Activated naive CD8-positive, alpha-beta T cell treated with anti-CD3 and anti-CD28 coated beads, Interleukin-2, amount 50 U/mL, for 24 hours (primary cell): ENCODE measurements at places on chromosomes 1 and 21.

- no peak overlapping the region for H3K4me3 ChIP-seq
- H3K4me1 ChIP-seq = peaks cover 53% of the 10 kb centered on the region
- H3K27me3 ChIP-seq = no peaks in the 10 kb centered on the region
- no peak for DNase-seq
- H3K36me3 ChIP-seq = peaks cover 29% of the 10 kb centered on the region
- peak overlapping the region; percentile 1 for H3K27ac ChIP-seq
Observed at GRCh38 chr21:37475186-37475868, 108.8 kb downstream of the DYRK1A start.

- H3K27ac ChIP-seq = no peak overlapping the region
- H3K36me3 ChIP-seq = peaks cover 7% of the 10 kb centered on the region
- H3K27me3 ChIP-seq = no peaks in the 10 kb centered on the region
- DNase-seq = no peak
- no peaks in the 10 kb centered on the region for H3K4me1 ChIP-seq
- H3K4me3 ChIP-seq = no peak overlapping the region
Observed at GRCh38 chr1:19725606-19726005, 60.9 kb downstream of the HTR6 start.

DNA sequence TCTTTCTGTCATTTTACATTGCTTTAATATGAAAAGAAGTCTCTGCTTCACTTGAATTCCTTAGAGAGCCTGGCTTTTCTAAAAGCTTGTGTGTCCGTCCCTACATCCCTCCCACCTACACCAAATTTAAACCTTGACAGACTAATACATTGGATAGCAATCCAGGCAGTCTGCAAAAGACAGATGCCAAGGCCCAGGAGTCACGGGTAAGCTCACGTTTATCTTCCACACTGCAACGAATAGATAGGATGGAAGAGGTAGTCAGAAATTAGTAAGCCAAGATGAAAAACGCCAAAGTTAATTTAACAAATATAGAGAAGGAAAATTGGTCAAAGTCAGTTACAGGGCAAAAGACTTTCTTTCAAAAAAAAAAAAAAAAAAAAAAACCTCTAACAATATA, 338.1 kb downstream of the SMYD3 start:
- no peak overlapping the region for H3K4me3 ChIP-seq
- DNase-seq = no peak
- H3K36me3 ChIP-seq = peaks cover 4% of the 10 kb centered on the region
- no peak overlapping the region for H3K27ac ChIP-seq
- H3K27me3 ChIP-seq = no peaks in the 10 kb centered on the region

- no peaks in the 10 kb centered on the region for H3K27me3 ChIP-seq
- H3K27ac ChIP-seq = no peak overlapping the region
- H3K4me1 ChIP-seq = no peaks in the 10 kb centered on the region
- DNase-seq = no peak
- no peaks in the 10 kb centered on the region for H3K36me3 ChIP-seq
Observed at GRCh38 chr1:209256766-209257350, 326.7 kb upstream of the CAMK1G start.

DNA sequence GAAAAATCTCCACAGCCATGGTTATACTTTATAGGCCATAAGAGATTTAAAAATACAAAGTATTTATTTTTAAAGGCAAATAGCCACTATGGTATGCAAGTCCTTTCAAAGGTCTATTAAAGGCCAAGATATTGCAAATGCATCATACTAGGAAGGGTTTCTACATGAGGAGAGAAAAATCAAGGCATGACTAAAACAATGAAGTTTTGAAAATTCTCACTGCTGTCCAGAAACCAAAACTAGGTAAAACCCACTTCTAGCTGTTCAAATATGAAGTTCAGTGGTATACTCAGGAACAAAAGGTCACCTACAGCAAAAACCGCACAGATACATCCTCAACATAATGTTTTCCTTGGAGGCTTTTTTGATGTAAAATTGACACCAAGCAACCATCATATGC, 75.0 kb downstream of the EPS15 start:
- no peak overlapping the region for H3K27ac ChIP-seq
- H3K4me1 ChIP-seq = peaks cover 37% of the 10 kb centered on the region
- no peak for DNase-seq
- peaks cover 46% of the 10 kb centered on the region for H3K36me3 ChIP-seq
- no peaks in the 10 kb centered on the region for H3K27me3 ChIP-seq
- H3K4me3 ChIP-seq = no peak overlapping the region

- peaks cover 11% of the 10 kb centered on the region for H3K27me3 ChIP-seq
- H3K4me1 ChIP-seq = no peaks in the 10 kb centered on the region
- no peak within 1 kb of the TSS for H3K27ac ChIP-seq
- no peak within 1 kb of the TSS for H3K4me3 ChIP-seq
- H3K36me3 ChIP-seq = no peaks in the 10 kb centered on the region
Observed at GRCh38 chr1:162861101-162861500, at the start of gene CCDC190. Gene CCDC190, minus strand, starts transcription at chr1:162861175. Its CDS starts 1,529 bp downstream, at chr1:162859646.
